GM10248 (cell line): ENCODE measurements at places on chromosomes 3 and 15.

DNA sequence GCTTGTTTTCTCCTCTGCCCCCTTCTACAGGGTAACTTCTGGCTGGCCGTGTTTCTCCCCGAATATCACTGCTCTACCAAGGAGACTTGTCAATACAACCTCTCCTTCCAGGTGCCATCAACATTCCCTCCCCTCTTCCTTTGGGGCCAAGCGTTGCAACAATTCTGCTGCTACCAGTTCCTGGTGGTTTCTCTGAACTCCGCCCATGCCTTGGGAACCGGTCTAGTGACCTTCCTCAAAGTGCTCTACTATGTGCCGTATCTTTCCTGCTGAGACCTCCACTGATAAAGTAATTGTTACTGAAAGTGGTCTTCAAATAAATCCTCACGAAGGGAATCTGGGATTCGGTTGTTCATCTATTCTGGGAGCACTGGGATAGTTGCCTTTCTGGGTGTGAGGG is 26.2 kb downstream of the PCSK6 start:
- DNase-seq: no peak

DNA sequence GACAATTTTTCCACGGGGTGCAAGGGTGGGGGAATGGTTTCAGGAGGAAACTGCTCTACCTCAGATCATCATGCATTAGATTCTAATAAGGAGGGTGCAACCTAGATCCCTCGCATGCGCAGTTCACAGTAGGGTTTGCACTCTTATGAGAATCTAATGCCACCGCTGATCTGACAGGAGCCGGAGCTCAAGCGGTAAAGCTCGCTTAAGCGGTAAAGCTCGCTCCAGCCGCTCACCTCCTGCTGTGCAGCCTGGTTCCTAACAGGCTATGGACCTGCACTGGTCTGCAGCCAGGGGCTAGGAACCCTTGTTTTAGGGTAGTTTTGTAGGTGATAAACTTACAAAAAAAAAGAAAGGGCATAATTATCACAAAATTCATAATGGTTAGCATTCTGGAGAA is 53.9 kb upstream of the RYR3 start:
- DNase-seq: no peak

DNA sequence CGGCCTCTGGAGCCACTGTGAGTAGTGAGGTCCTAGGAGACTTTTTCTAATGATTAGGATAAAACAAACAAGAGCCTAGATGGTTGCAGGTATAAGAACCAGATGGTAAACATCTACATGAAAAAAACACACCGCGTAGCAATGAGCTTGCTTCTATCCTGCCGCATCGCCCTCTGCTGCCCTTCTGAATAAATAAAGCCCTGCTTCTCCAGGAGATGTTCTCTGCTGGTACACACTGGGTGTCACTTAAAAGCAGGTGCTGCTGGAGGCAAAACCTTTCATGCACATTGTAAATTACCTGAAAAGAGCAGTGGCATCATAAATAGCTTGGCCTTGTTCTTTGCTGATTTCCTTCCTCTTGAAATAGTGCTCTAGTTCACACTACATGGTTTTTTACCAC is 164.4 kb upstream of the TOPAZ1 start:
- no peak for DNase-seq

DNA sequence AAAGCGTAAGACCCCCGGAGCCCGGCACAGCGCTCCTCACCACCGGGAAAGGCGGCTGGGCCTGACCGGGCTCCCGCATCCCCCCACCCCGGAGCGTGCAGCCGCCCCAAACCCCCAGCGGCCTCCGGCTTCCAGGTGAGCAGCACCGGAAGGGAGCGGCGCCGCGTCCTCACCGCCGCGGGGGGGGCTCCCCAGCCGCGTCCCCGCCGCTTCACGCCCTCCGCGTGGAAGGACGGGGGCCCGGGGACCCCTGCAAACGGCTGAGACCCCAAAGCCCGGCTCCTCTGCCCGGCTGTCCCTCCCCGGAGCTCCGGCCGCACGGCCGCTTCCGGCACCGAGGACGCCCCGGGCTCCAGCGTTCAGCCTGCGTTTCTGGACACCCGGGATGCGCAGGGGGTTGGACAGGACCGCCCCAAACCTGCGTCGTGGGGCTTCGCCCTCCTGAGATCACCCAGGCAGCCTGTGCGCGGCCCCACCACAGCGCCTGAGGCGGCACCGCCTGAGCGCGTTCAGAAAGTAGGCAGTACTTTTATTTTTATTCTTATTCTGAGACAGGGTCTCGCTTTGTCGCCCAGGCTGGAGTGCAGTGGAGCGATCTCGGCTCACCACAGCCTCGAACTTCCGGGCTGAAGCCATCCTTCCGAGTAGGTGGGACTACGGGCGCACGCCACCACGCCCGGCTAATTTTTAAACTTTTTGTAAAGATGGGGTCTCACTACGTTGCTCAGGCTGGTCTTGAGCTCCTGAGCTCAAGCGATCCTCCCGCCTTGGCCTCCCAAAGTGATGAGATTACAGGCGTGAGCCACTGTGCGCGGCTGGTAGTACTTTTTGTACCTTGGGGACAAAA is 51.6 kb upstream of the BLM start:
- DNase-seq: peak; percentile 80

- DNase-seq: no peak
Measured at GRCh38 chr3:57142411-57142723, 22.8 kb downstream of the IL17RD start.

GRCh38 chr3:75294124-75294523 is 370.0 kb upstream of the FRG2C start:
- DNase-seq: peak; percentile 9

DNA sequence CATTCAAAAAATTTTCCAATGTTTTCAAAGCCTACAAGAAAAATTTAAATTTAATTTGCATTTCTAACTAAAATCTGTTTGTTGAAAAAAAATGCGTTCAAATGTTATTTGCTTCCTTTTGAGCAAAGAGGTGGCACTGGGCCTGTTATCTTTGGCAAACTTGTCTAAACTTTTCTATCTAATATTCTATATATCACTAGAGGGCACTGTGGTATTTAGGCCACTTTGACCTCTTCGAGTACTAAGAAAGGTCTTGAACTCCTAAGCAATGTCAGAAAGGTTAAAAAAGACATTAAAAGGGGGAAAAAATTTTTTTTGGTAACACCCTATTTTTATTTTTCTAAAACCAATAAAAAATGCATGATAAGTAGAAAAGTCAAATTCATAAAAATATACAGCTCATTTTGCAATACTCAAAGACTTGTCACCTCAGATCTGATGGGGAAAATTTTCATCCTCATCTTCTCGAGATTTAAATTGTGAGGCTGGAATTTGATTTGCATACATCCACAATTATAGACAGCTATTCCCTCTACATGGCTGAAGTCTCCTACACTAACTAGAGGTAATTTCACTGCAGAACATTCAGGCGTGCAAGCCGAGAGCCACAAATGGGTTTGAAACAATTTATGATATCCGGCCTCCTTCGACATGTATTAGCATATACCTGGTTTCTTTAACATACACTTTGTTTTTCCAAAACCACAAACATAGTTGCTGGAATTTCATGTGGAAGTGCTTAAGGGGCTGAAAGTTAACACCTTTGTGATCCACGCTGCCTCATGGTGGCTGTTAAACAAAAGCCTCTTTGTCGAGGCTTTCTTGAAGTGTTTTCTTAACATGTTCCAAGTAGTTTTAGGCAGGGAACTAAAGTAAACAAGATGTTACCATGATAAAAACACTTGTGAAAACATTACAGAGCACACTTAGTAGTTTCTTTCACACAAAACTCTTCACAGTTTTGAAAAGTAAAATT is 576.4 kb downstream of the FOXP1 start:
- DNase-seq: peak; percentile 22

DNA sequence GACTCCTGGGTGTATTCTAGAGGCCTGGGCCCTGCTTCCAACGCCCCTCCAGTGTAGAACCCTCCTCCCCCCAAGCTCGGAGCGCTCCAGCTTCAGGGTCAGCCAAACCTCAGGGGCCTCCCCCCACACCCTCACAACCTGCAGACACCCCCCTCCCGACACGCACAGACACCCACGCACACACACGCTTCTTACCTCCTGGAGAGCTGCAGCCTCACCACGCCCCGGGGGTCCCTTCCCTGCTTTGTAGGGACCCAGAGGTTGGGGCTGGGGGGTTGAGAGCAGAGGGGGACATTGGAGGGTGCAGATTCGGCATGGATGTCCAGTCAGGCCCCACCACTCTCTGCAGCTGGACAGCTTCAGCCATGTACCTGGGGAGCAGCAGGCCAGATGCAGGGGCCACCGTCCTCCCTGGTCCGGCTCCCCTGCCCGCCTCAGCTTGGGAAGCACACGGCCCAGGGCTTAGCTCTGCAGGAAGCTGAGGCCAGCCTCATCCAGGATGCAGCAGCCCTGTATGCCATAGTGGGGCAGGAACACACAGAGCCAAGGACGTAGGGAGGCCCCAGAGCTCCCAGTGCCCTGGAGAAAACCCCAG is 13.0 kb downstream of the ZDHHC19 start:
- DNase-seq: no peak

- DNase-seq: no peak
Measured at GRCh38 chr3:16801698-16802097, 83.1 kb upstream of the PLCL2 start.

GRCh38 chr3:105214590-105214989 is 152.1 kb upstream of the ALCAM start:
- DNase-seq: no peak

DNA sequence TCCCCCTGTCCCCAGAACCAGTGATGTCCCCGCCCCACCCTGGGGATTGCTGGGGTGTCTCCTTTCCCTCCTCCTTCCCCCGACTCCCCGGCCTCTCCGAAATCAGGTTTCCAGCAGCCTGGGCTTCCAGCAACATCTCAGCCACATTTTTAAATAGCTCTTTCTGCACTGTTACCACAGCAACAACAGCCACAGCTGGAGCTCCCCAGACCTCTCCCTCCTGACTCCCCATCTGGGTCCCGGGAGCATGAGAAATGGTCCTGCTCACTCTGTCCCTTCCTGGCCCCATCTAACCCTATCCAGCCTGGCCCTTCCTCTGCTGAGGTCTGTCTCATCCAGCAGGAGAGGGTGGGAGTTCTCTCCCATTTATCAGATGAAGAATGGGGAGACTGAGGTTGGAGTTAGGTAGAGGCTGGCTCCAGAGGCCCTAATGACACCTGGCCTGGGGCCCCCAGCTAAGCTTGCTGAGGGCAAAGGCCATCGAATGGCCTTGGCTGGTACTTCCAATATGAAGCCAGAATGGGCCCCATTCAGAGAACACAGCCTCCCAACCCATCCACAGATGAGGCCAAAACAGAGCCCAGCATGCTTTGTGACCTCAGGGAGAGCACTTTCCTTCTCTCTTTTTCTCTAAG is 1.5 kb downstream of the CAMK1 start:
- no peak for DNase-seq

DNA sequence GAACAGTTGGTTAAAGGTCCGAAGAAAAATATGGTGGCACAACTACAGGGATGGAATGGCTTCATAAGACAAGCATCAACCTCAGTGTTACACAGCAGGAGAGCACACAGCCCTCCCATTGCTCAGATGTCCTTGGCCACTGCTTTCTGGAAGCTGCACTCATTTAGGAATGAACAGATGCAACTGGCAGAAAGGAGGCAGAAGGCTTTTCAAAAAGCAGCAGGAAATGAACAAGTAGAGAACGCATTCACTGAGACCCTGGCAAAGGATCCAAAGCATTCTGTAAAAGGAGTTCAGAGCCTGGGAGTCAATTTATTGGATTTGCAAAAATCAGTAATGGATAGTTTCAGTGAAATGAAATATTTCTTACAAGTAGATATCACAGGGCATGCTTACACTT is 101.1 kb downstream of the PDZRN3 start:
- DNase-seq: no peak

- peak; percentile 18 for DNase-seq
Measured at GRCh38 chr15:41691471-41691870, 31.3 kb downstream of the MGA start.

GRCh38 chr15:78315686-78316282 is 16.4 kb upstream of the SKIC8 start:
- DNase-seq: peak; percentile 37
